Activated CD8-positive, alpha-beta memory T cell treated with anti-CD3 and anti-CD28 coated beads for 1 hour (primary cell): ENCODE measurements at places on chromosomes 12 and 14.

- DNase-seq, result no peak
Measured at GRCh38 chr12:57091638-57092528, 3.0 kb downstream of the NAB2 start.

- DNase-seq, result no peak
Measured at GRCh38 chr12:103707446-103707845, 120.4 kb downstream of the STAB2 start.

- peak; percentile 73 for DNase-seq
Measured at GRCh38 chr12:6953442-6954315, 2.5 kb downstream of the PTPN6 start.

DNA sequence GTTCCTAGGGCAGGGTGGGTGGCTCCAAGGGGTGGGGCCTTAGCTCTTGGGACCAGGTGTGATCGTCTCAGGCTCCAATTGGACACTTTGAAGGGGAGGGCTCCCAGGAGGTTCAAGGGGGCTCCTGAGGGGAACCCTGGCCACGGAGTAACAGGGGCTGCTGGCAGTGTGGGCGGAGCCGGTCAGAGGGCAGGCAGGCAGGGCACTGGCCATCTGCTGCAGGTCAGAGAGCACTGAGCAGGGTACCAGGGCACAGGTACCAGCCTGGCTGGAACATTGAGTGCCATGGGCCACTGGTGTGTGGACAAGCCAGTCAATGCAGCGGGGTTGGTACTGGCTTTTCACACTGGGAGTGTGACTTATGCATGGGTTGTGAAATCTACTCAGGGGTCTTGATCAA, 32.2 kb downstream of the SYNE3 start:
- no peak for DNase-seq

GRCh38 chr12:13088496-13088895, 15.0 kb downstream of the GSG1 start:
- DNase-seq, result no peak

DNA sequence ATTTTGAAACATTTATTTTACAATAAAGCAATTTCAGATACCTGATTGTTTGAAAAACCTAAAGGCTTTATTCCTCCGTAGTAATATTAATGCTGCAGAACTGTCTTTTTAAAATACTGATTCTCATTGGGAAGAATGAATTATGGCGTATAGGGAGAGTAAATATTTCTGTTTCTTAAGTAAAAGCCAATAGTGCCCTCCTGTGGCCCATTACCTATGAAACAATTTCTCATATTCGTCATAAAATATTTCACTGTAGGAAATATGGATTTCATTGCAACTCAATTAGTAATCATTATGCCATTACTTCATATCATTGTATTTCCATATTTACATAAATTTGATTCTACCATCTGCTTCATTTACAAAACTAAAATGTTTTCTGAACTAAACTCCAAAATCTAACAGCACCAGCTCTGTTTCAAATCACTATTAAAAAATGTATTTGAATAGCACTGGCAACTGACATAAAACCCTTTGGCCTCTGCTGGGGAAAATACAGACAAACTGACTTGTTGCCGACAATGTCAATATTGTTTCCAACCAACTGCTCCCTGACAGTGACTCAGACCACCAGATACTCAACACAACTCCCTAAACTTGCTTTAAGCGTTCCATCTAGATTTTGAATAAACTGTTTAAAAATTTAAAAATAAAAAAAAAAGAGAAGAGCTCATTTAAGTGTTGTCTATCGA, 290.3 kb downstream of the NAV3 start:
- DNase-seq, result no peak

- DNase-seq, result peak; percentile 77
Measured at GRCh38 chr14:23034498-23035302, at the start of gene PSMB5. Gene PSMB5, minus strand, starts transcription at chr14:23034900. Its CDS starts 19 bp downstream, at chr14:23034881.

DNA sequence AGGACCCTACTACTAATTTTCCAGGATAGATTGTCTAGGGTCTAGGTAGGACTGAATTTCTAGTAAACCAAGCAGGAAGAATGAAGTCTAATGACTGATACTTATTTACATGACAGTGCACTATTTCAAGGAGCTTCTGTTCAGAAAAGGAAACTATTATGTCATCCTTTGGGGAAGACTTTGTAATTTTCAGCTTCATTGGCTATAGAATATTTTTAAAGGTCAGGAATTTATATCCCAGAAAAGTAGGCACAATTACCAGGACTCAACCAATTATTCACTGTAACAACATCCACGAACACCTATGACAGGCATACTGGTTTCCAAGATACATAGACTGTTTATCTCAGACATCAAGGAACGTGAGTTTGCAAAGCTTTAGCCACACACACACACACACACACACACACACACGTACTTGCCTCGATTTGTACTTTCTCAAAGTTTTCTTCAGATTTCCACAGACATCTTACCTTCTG, 23.2 kb downstream of the OR6S1 start:
- DNase-seq, result no peak

GRCh38 chr12:92123780-92124688, 21.6 kb downstream of the BTG1 start:
- DNase-seq, result no peak

DNA sequence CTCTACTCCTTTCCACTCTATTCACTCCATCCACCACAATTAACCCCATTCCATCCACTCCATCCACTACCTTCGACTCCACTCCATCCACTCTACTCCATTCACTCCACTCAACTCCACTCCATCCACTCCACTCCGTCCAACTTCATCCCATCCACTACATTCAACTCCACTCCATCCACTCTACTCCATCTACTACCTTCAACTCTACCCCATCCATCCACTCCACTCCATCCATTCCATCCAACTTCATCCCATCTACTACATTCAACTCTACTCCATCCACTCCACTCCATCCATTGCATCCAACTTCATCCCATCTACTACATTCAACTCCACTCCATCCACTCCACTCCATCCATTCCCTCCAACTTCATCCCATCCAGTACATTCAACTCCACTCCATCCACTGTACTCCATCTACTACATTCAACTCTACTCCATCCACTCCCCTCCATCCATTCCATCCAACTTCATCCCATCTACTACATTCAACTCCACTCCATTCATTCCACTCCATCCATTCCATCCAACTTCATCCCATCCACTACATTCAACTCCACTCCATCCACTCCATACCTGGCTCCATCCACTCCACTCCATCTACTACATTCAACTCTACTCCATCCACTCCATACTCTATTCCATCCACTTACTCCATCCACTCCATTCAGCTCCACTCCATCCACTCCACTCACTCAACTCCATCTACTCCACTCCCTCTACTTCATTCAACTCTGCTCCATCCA, 16.4 kb downstream of the HNF1A start:
- no peak for DNase-seq

DNA sequence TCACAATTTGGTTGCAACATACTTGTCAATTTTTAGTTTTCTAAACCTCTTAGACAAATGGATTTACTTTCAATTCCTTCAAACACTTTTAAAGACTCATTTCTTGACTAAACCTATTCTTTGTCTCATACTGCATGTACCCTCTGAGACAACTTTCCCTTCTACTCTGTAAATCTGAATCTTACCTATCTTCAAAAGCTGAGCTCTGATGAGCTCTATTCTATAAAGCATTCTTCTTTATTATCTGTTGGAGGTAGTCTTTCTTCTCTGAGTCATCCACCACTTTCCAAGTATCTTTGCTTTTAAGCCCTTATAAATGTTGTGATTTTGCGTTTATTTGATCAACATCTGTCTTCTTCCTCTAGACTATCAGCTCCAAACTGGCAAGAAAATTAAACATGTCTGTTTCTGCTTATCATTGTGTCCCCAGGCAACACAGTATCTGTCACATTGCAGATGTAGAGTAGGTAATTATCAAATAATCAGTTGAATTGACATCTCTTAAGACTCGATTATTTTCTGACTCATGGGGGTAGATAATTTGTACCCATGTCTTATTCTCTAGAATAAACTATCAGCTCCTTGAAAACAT, 265.6 kb upstream of the FAR2 start:
- no peak for DNase-seq

DNA sequence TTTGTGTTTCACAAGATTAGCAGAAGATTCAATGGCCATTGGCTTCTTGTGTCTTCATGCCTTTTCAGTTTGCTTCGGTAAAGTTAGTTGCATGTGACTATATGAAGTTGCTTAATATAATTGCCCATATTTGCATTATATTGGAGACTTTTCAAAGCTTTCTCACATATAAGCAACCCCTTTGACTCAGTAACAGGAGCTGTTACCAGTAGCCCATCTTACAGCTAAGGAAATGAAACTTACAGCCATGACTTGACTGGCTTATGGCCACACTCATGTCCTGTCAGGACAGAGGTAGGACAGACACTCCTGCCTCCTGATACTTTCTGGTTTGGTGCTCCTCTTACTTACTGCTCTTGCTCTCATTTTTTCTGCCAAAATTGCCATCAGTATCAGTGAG, 1082.1 kb downstream of the BCL11B start:
- no peak for DNase-seq

GRCh38 chr12:88052686-88053085, 23.5 kb upstream of the C12orf50 start:
- DNase-seq, result no peak

- no peak for DNase-seq
Measured at GRCh38 chr12:107894589-107894988, 120.1 kb downstream of the ASCL4 start.

DNA sequence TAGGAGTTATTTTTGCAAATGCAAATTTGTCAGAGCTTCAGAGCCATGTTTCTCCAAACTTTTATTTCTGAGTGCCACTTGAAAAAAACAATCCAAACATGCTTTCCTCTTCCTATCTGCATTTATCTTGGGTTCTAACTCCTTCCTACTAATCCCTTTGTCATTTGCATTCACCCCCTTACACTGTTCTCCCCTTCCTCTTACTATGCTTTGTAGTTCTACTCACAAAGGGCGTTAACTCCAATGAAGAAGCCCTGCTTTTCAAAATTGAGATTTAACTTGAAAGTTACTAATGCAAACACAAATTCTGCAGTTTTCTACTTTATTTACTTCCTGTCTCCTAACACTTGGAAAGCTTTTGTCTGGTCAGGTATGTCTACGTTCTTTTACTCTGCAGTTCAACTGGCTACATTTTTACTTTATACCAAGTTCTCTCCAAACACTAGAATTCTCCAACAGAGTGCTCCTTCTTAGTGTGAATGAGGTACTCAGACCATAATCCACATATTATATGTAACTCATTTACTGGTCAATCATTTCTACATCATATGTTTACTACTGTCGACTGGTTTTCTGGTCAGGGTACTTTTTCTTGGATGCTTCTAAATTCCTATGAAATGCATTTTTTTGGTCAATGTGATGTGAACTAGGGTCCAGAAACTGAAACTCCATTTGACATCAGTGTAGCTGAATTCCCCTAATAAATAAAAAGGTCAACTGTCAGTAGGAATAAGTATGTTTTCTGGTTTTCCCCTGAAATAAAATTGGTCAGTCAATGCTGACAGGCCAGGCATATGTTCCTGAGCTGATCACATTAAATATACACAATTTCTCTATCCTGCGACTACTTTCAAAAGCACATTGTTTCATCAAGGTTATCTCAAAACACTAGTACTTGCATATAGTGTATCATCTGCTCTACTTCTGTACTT, 51.2 kb upstream of the OR5AU1 start:
- DNase-seq, result no peak

DNA sequence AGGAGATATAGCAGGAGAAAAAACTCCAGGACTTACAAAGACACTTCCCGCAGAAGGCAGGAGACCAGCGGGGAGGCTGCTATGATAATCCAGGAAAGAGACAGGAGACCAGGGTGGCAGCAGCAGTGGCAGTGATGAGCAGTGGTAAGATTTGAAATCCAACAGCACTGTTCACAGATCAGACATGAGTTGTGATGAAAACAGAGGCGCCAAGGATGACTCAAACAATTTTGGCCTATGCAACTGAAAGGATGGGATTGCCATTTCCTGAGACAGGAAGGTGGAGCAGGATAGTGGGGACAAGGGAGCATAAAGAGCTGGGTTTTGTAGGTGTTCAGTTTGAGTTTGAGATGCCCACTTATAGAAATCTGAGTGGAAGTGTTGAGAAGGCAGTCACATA, 108.6 kb upstream of the DYRK2 start:
- no peak for DNase-seq

GRCh38 chr12:69934011-69934410, 109.0 kb downstream of the MYRFL start:
- no peak for DNase-seq

DNA sequence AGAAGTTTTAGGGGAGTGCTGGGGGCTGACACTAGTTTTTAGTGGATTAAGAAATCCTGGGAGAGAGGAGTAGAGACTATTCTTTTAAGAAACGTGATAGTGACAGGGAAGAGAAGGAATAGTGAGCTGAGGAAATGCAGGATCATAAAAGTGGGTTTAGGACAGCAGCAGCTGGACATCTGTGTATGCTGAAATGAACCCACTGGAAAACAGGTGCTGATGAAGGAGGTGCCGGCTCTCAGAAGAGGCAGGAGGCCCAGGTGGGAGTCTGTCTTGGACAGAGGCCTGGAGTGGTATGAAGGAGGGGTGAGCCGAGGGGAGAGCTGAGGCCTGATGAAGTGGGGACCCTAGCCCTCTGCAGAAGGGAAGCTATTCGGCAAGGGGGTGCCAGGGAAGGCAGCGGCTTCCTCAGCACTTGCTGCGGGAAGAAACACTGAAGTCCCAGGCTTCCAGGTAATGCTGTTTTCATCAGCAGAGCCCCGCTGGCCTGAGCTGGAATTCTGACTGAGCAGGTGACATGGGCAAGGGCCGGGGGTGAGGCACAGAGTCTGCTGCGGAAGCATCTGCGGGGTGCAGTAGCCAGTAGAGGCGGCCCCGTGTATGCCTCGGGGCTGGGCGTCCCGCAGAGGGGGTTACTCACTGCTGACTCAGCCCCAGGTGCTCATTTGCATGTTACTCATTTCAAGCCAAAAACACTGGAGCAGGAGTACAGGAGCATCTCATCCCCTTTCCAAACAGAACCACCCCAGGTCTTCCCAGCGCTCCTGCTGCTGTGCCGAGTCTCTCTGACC, 89.7 kb downstream of the TMCC3 start:
- DNase-seq, result no peak

GRCh38 chr12:105538880-105539279, 208.4 kb downstream of the C12orf75 start:
- DNase-seq, result no peak

GRCh38 chr12:22321638-22322037, 12.9 kb downstream of the ST8SIA1 start:
- DNase-seq, result no peak

DNA sequence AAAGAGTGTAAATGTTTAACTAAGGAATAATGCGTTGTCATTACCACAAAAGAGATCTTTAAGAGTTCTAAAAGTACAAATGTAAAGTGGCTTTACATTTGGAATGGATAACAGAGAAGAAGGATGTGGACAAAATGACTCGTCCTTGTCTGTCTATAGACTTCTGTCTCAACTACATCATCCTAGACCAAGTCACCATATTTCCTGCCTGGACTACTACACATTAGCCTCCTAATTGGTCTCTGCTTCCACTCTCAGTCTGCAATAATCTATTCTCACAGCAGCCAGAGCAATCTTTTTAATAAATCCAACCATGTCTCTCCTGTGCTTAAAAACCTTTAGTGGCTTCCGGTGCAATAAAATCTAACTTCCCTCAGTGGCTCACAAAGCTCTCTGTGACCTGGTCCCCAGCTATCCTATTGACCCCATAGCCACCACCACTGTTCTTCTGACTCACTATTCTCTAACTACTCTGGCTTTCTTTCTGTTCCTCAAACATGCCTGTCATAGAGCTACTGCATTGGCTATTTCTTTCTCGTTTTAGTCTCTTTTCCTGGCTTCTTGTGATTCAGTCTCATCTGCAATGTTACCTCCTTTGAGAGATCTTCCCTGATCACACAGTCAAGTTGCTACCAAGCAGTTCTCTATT, 91.1 kb downstream of the MYF5 start:
- DNase-seq, result no peak
